ENCODE measurements at places on chromosomes 7 and 10. TPM values are rescaled to one million over a fixed set of nuclear protein-coding genes. Genes with fewer than 3 reads are reported as not detected.

The NPC1L1 gene
- not detected for total RNA-seq

The ABCA13 gene
- 0.05 TPM for total RNA-seq

The SH2D4B gene
- not detected for total RNA-seq

The COBL gene
- total RNA-seq: not detected

The MCMBP gene
- 118 TPM for total RNA-seq

The BMPER gene
- not detected for total RNA-seq

The HOXA5 gene
- not detected for total RNA-seq

The GPAM gene
- 5.1 TPM for total RNA-seq

The ETV1 gene
- total RNA-seq: 0.61 TPM

The SAP25 gene
- 26.3 TPM for total RNA-seq

The WEE2 gene
- total RNA-seq: not detected

The PRKG1 gene
- not detected for total RNA-seq

The CUZD1 gene
- 3.6 TPM for total RNA-seq

The FAS gene
- total RNA-seq: 75.4 TPM

The MGMT gene
- total RNA-seq: 24.8 TPM

The INSYN2A gene
- not detected for total RNA-seq

The ENKUR gene
- total RNA-seq: not detected

The LRRTM3 gene
- total RNA-seq: not detected

The MYO1G gene
- 567 TPM for total RNA-seq

The GPER1 gene
- not detected for total RNA-seq

The NAT16 gene
- total RNA-seq: not detected

All from activated CD8-positive, alpha-beta memory T cell treated with anti-CD3 and anti-CD28 coated beads, Interleukin-2, amount 10 ng/mL, durations not matched to agents 7 days and 5 days (primary cell).